ENCODE measurements at places on chromosomes 13 and 19.

- DNase-seq = peak; percentile 80
Observed at GRCh38 chr19:45677351-45678230, 9.6 kb downstream of the GIPR start.

DNA sequence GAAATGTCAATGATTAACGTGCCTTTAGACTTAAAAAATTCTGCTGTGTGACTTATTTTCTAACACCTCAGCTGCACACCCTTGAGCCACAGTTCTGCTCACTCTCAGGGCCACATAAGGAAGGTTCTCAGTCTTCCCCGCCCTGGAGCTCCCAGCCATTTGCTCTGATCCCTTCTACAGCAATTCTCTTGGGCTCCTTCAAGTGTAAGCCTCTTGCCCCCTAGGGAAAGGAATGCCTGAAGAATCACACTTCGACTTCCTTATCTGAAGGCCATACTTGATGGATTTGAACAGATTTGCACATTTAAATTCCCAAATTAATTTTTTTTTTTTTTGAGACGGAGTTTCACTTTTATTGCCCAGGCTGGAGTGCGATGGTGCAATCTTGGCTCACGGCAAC, 44.2 kb downstream of the RASA3 start:
- no peak for DNase-seq

- DNase-seq = no peak
Observed at GRCh38 chr13:23144431-23144830, 36.3 kb upstream of the SGCG start.

- no peak for DNase-seq
Observed at GRCh38 chr13:98972627-98973026, 5.2 kb downstream of the DOCK9 start.
